Cortex of kidney (tissue), 1 donor: ENCODE measurements at places on chromosomes 16 and 17.

- DNase-seq = no peak
Observed at GRCh38 chr17:75105126-75106080, 4.4 kb upstream of the ARMC7 start.

- DNase-seq = no peak
Observed at GRCh38 chr16:70676675-70677498, 9.0 kb downstream of the MTSS2 start.

- no peak for DNase-seq
Observed at GRCh38 chr17:42964161-42964932, at the start of gene AARSD1. TSS of gene AARSD1 (minus strand) at chr17:42964454. CDS start at chr17:42964440, 14 bp downstream.

DNA sequence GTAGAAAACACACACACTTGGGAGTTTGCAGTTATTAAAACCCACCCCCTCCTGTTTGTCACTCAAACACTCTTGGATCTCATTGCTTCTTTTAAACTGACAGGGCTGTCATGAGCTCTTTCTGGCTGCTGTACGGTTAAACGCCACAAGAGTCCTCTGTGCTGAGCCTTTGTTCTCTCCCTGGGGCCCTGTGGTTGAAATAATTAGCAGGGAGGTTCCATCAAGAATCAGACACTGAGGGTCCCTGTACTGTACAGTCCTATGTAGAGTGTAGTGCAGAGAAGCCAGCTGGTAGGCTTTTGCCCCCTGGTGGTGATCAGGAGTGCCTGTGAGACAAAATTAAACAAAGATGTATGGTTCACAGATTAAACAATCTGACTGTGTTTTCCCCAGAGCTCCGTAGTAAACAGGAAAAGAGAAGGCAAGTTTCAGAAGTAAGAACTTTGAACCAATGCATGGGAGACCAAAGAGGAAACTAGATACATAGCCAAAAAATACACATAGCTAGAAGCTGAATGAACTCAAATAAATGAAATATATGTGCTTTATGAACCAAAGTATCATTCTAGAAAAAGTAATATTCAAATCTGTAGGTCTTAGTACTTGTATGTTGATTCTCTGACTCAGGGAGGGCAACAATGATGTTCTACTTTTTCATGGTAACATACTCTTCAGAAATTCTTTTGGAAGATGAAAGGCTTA, 1.4 kb upstream of the SSH2 start:
- DNase-seq = no peak

DNA sequence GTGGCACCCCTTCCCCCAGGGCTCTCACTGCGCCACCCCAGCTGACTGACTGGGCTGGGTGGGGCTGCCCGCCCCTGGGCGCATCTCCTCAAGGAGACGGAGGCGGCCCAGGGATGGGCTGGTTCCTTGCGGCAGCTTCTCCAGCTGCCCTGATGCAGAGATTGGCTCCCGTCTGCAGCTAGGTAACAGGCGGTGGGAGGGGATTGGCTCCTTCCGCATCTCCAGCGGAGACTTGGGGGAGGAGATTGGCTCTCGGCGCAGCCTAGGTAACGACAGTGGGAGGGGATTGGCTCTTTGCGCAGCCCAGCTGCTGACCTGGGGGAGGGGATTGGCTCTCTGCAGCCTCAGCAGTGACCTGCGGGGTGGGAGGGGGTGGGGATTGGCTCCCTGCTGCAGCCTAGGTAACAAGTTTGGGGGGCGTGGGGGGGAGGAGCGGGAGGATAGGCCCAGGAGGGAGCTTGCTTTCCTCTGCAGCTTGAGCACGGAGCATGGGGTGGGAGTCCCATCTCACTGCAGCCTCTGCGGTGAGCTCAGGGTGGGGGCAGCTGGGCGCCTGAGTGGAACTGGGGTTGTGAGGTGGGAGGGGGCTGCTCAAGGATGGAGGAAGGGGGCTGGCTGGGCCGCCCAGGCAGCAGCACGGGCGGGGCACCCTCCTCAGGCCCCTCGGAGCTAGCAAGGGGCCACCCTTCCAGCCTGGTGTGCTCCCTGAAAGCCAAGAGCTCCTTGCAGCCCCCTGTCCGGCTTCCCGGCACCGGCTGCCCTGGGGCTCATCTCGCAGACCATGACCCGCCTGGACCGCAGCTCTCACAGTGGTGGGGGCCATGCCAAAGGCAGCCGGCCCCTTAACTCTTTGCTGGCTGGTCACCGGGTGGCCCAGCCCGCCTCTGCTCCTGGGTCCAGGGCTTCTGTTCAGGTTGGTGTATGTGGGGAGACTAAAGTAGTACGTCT, 6.4 kb downstream of the NFE2L1 start:
- no peak for DNase-seq

- no peak for DNase-seq
Observed at GRCh38 chr16:180101-180675, at the start of gene HBQ1. TSS of gene HBQ1 (plus strand) at chr16:180459. CDS start at chr16:180487, 28 bp downstream.

GRCh38 chr17:35523296-35523695, 14.2 kb downstream of the SLFN12L start:
- DNase-seq = no peak

DNA sequence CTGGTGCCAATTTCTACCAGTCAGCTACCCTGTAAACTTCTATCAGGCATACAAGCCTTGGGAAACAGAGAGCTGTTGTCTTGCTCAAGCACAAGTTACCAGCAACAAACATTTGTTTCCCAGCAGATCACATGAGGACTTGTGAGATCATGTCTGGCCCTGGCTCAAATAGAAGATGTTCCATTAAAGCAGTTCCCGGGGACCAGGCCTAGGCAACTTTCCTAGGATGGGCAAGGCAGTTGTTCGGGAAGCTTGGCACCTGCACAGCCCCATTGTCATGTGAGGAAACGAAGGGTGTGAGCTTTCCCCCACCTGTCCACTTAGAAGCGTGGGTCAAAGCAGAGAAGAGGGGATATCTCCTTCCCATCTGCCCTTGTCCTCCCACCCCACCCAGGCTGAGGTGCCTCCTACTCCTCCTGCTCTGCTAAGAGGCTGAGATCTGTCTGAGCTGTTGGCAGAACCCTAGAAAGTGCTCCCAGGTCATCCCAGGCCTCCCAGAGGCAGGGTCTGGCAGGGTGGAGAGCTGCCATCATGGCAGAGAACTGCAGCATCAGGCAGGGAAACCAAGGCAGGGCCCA, 11.2 kb upstream of the SLC47A2 start:
- DNase-seq = no peak

GRCh38 chr17:37820313-37820994, 75.6 kb upstream of the HNF1B start:
- no peak for DNase-seq

DNA sequence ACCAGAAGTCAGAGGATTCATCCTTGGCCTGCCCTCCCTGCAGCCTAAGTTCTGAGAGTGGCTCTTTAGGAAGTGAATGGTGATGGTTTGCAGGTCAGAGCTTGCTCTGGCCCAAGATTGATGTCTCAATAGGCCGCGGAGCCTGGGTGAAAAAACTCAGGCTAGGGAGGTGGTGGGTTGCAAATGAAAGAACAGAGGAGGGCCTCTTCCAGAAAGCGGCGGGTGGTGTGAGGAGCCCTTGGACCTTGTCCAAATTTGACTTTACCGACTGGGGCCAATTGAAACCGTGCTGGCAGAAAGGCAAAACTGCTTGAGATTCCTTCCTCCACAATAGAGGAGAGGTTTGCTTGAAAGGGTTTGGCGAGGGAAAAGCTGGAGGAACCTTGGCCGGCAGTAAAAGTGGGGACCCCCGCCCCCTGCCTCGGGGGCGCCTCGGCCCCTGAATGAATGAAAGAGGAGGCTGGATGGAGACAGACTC, 331.3 kb downstream of the SEC14L1 start:
- DNase-seq = no peak

GRCh38 chr16:27699540-27699939, 149.6 kb downstream of the KATNIP start:
- no peak for DNase-seq

DNA sequence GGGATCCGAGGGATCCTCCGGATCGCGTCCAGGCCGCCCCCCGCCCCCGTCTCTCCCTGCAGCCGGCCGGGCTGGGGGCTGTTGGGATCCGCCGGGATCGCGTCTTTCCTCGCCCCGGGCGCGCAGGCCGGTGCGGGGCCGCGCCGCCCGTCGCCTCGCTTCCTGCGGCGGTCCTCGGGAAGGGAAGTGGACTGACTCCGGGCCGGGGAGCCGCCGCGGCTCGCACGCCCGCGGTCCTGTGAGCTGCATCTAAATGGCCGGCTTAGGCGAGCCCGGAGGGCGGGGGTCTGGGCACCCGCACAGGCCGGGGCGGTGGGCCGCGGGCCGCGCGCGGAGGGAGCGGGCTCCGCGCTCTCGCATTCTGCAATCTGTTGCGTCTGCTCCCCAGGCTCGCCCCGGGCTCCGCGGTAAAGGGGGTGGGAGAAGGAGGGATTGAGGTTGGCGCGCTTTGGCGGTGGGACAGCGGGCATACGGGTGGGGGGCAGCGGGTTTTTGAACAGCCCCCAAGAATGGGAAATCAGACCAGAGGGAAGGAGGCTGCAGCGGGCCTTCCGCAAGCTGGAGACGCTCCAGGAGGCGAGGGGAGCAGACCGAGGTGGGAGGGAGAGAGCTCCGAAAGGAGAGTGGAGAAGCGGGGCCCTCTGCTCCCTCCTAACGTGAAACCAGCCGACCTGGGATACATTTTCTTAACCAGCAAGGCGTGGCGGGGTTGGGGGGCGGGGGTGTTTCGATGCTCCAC, 2.2 kb downstream of the TMEM132E start:
- no peak for DNase-seq

- DNase-seq = no peak
Observed at GRCh38 chr17:31488264-31488981, 96.9 kb downstream of the RAB11FIP4 start.

GRCh38 chr16:81520560-81521135, 76.0 kb downstream of the CMIP start:
- DNase-seq = no peak

GRCh38 chr17:58324409-58325288, 3.9 kb downstream of the TSPOAP1 start:
- DNase-seq = no peak

- DNase-seq = no peak
Observed at GRCh38 chr16:85286066-85286831, 174.0 kb upstream of the CIBAR2 start.
